ENCODE measurements at places on chromosomes 4 and X. TPM values are rescaled to one million over a fixed set of nuclear protein-coding genes. Genes with fewer than 3 reads are reported as not detected.

The PABPC1L2B gene
- not detected for total RNA-seq

GRCh38 chr4:6087669-6088341 lies 69.6 kb upstream of the C4orf50 start:
- peak; percentile 55 for DNase-seq
- H3K4me1 ChIP-seq: no peaks in the 10 kb centered on the region
- no peak overlapping the region for H3K27ac ChIP-seq

The CDKL2 gene
- 1.5 TPM for total RNA-seq

The CT47B1 gene
- total RNA-seq: not detected

DNA sequence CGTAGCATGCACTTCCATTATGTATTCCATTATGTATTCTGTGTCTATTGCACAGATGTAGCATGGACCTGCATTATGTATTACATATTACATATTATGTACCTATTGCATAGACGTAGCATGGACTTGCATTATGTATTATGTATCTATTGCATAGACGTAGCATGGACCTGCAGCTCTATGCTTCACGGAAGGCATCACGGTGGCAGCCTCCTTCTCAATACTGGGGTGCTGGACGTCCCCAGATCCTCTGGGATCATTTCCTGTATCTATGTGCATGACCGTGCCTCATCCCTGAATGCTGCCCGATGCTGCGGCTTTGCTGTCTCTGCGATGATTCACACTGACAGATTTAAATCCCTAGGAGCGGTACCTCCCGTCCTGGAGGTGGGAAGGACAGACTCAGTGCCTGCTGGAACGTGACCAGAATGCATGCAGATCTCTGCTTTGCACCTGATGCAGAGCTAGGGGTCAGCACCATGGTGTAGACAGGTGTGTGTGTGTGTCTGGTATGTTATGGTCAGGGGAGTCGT lies 317.5 kb downstream of the DHRSX start:
- no peaks in the 10 kb centered on the region for H3K27me3 ChIP-seq
- peaks cover 9% of the 10 kb centered on the region for H3K4me1 ChIP-seq
- H3K4me3 ChIP-seq: no peak overlapping the region
- H3K36me3 ChIP-seq: no peaks in the 10 kb centered on the region
- no peak for DNase-seq

The HGFAC gene
- 4.8 TPM for total RNA-seq

DNA sequence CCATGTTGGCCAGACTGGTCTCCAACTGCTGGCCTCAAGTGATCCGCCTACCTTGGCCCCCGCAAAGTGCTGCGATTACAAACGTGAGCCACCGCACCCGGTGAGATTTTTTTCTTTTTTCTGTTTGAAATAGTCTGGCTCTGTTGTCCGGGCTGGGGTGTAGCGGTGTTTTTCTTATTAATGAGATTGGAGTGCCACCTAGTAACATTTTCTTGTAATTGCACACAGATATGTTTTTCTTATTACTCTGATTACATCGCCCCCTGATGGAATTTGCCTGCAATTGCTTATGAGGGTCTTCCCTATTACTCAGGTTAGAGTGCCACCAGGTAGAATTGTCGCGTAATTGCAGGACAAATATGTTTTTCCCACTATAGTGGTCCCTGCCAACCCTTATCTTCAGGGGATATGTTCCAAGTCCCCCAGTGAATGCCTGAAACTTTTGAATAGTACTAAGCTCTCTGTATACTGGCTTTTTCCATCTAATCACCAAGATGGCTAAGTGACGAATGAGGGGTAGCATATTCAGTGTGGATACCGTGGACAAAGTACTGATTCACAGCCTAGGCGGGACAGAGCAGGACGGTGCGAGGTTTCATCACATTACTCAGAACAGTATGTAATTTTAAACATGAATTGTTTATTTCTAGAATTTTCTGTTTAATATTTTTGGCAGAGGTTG lies 8.6 kb upstream of the PDHA1 start:
- peak; percentile 71 for DNase-seq
- H3K4me3 ChIP-seq: no peak overlapping the region
- no peaks in the 10 kb centered on the region for H3K27me3 ChIP-seq
- no peak overlapping the region for H3K27ac ChIP-seq
- H3K4me1 ChIP-seq: peaks cover 16% of the 10 kb centered on the region

DNA sequence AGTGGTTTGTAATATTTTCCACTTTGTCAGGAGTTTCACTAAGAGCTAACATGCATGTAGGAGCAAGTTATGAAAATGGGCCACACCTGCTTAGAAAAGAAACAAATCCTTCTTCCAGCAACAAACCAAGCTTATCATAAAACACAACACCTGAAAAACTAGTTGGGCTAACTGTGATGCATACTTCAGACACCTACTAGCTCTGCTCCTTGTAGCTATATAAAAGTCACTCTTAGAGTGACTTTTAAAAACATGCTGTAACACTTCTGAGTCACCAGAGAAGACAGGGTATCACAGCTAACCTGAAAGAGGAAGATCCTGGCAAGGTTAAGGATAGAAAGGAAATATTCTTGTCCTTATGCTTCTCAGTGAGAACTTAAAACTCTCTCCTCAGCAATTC lies 3.6 kb upstream of the SLAIN2 start:
- no peak for DNase-seq
- no peaks in the 10 kb centered on the region for H3K36me3 ChIP-seq
- H3K27me3 ChIP-seq: no peaks in the 10 kb centered on the region
- no peak overlapping the region for H3K4me3 ChIP-seq
- H3K27ac ChIP-seq: no peak overlapping the region

DNA sequence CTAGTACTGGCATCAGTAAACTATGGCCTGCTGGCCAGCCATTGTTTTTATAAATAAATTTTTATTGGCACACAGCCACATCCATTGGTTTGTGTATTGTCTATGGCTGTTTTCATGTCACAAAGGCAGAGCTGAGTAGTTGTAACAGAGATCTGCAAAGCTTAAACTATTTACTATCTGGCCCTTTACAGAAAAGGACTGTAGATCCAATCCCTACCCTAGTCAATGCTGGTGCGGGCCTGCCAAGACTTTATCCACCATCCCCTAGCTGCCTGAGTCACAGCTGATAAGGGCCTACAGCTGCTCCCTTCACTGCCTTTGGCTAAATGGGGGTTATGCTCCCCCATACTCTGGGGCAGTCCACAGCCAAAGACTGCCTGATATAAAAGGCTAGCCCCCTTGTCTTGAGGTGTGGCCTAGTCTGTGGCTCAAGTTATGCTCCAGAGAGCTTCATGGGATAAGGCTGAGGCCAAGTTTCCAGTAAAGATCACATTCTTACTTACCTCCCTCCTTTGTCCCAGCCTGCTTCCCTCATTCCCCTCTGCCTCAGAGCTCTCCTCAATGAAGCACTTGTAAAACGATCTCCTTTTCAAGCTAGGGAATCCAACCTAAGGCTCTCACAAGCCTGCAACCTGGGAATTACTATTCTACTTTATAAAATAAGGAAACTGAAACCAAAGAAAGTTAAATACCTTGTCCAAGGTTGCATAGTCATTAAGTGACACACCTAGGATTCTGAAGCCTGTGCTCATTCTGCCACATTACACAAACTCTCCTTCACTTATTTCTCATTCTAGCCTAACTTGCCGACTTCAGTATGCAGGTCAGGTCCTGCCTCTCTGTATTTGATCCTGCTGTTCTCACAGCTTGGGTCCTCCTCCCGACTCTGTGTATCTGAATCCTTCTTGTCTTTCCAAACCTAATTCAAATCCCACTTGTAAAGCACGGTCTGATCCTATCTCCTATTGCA lies 20.7 kb downstream of the ACE2 start:
- no peaks in the 10 kb centered on the region for H3K4me1 ChIP-seq
- peaks cover 35% of the 10 kb centered on the region for H3K27me3 ChIP-seq
- no peak overlapping the region for H3K4me3 ChIP-seq
- no peak for DNase-seq

- no peaks in the 10 kb centered on the region for H3K27me3 ChIP-seq
- H3K27ac ChIP-seq: no peak overlapping the region
- DNase-seq: no peak
- H3K4me3 ChIP-seq: no peak overlapping the region
These were observed 521.2 kb downstream of the MID1IP1 start for GRCh38 chrX:39322496-39322895.

- H3K4me1 ChIP-seq: no peaks in the 10 kb centered on the region
- no peaks in the 10 kb centered on the region for H3K36me3 ChIP-seq
- no peak for DNase-seq
- H3K27ac ChIP-seq: no peak overlapping the region
These were observed 111.6 kb upstream of the CXCL13 start for GRCh38 chr4:77493829-77494551.

The USP27X gene
- 6.4 TPM for total RNA-seq

DNA sequence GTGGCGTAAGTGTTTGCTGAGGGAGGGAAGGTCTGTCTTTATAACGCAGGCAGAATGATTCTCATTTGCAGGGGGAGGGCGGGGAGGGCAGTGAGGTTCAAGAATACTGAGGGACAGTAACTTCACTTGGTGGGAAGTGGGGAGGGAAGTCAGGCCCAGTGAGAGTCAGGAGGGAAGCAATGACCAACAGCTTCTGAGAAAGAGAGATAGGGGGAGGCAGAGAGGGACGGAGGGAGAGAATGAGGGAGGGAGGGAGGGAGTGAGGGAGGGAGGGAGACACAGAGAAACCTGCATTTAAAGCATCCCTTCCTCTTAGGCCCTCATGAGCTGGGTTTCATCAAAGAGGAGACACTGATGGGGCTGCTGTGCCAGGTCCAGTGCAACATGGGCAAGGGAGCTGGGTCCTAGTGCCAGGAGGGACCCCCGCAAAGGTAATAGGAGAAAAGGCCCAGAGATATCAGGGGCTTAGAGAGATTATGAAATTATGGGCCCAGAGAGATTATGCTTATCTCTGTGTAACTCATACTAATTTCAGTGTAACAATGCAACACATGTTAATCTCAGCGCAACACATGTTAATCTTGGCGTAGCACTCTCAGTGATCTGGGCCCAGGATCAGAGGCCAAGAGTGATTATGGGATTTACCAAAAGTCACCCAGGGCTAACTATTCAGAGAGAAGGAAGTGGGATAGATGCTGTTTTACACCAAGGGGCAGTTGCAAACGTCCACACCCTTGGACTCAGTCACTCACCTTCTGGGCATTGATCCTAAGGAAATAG lies 112.1 kb downstream of the DRD5 start:
- no peak overlapping the region for H3K4me3 ChIP-seq
- H3K4me1 ChIP-seq: no peaks in the 10 kb centered on the region
- no peaks in the 10 kb centered on the region for H3K36me3 ChIP-seq
- no peak for DNase-seq
- peaks cover 3% of the 10 kb centered on the region for H3K27me3 ChIP-seq
- no peak overlapping the region for H3K27ac ChIP-seq

DNA sequence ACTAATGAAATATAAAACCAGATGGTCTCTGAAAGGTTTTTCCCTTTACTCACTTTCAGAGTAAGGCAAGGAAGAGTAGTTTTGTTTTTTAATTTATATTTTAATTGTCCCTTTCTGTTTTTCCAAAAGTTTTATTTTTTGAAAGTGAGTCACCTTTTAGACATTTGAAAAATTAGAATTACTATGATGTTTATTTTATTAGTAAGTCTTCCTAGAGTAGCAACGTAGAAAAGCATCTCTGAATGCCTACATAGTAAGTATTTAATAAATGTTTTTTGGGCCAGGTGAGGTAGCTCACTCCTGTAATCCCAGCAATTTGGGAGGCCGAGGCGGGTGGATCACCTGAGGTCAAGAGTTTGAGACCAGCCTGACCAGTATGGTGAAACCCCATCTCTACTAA lies 51.1 kb downstream of the TET2 start:
- no peak overlapping the region for H3K4me3 ChIP-seq
- H3K36me3 ChIP-seq: no peaks in the 10 kb centered on the region
- H3K4me1 ChIP-seq: peaks cover 21% of the 10 kb centered on the region
- H3K27me3 ChIP-seq: no peaks in the 10 kb centered on the region
- H3K27ac ChIP-seq: no peak overlapping the region

GRCh38 chr4:17018013-17018412 lies 119.6 kb upstream of the LDB2 start:
- H3K27ac ChIP-seq: no peak overlapping the region
- H3K27me3 ChIP-seq: no peaks in the 10 kb centered on the region
- H3K4me1 ChIP-seq: peaks cover 4% of the 10 kb centered on the region
- no peak for DNase-seq
- H3K36me3 ChIP-seq: no peaks in the 10 kb centered on the region
- no peak overlapping the region for H3K4me3 ChIP-seq

DNA sequence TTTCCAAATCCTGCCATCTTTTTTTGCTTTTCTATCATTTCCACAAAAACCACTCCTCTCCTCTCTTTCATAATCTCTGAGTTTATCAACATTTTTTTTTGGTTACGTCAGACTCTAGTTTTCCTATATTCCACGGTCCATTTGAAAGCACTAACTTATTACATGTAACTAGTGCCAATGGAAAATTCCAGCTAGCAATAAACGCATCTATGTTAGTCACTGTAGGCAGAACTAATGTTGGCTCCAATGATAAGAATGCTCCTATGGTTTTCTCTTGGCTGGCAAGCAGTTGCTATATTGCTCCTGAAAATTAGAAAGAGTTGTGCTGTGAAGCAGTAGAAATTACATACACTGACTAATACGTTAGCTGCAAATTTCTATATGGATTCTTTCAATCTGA lies 634.6 kb upstream of the FTHL17 start:
- no peaks in the 10 kb centered on the region for H3K36me3 ChIP-seq
- H3K27me3 ChIP-seq: no peaks in the 10 kb centered on the region
- no peaks in the 10 kb centered on the region for H3K4me1 ChIP-seq
- no peak overlapping the region for H3K27ac ChIP-seq
- peak; percentile 37 for DNase-seq
- no peak overlapping the region for H3K4me3 ChIP-seq

DNA sequence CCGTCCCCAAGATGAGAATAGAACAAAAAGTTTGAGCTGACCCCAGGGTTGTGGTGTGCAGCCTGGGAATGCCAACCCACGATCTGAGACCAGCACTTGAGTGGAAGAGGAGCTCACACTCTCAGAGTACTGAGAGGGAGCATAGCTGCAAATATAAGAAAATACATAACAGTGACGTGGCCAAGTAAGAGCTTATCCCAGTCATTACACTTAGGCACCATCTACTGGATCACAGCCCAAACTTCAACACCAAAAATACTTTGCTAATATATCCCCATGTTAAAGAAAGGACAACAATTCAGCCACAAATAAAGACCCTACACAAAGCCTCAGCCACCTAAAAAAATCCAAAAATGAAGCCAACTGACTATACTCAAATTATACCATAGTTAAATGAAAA lies 33.3 kb upstream of the CXCL6 start:
- no peaks in the 10 kb centered on the region for H3K36me3 ChIP-seq
- H3K27me3 ChIP-seq: no peaks in the 10 kb centered on the region
- H3K4me3 ChIP-seq: no peak overlapping the region
- no peak for DNase-seq

- H3K4me3 ChIP-seq: no peak overlapping the region
- H3K4me1 ChIP-seq: no peaks in the 10 kb centered on the region
- no peaks in the 10 kb centered on the region for H3K27me3 ChIP-seq
- no peaks in the 10 kb centered on the region for H3K36me3 ChIP-seq
These were observed 246.4 kb downstream of the FBXW7 start for GRCh38 chr4:152289541-152289940.

The TCP11X2 gene
- not detected for total RNA-seq

DNA sequence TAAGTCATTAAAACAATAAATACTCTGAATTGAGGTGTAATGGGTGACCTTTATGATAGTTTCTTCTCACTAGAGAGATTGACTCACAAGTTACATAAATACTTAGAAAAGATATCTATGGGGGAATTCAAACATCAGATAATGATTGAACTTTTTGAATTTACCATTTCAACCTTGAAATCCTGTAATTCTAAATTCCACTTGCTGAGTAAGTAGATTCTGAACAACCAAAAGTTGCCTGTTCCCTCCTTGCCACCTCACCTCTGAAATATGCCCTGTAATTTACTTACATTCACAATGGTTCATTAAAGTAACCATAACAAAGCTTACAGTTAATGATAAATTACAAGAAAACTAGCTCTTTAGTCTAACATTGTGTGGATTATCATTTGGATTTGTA lies 43.3 kb upstream of the SLC39A8 start:
- H3K4me3 ChIP-seq: no peak overlapping the region
- no peak for DNase-seq
- no peaks in the 10 kb centered on the region for H3K4me1 ChIP-seq

All from A673 (cell line).